ENCODE measurements at places on chromosomes 4 and X. TPM values are rescaled to one million over a fixed set of nuclear protein-coding genes. Genes with fewer than 3 reads are reported as not detected.

Gene NSG1
- total RNA-seq = not detected

Gene KCNIP4
- total RNA-seq = not detected

Gene DGAT2L6
- total RNA-seq = not detected

Gene BST1
- 3.0 TPM for total RNA-seq

GRCh38 chr4:144399927-144400326, 246.0 kb upstream of the HHIP start:
- DNase-seq = peak; percentile 66

DNA sequence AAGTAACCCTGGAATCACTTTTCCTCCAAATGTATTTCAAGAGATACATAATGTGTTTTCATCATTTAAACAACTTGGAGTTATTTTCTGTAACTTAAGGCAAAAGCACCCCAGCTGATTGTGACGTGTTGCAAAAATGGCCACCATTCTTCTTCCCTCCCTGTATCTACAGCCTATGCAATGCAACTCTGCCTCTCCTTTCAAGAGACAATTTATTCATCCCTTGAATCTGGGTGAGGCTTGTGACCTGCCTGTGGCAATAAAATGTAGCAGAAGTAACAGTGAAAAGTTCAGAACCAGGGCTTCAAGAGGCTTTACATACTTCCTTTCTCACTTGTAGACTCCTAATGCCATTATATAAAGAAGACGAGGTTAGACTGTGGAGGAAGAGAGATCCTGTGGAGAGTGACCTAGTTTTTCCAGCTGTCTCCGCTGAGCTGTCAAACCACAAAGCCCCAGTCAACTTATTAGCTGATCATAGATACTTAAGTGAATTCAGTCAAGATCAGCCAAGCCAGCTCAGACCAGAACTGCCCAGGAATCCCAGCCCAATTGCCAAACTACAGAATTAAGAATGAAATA, 81.0 kb upstream of the KLF3 start:
- no peak for DNase-seq

GRCh38 chrX:147850875-147851274, 60.8 kb upstream of the FMR1 start:
- DNase-seq = no peak

GRCh38 chr4:113499696-113500095, 261.8 kb downstream of the CAMK2D start:
- no peak for DNase-seq

DNA sequence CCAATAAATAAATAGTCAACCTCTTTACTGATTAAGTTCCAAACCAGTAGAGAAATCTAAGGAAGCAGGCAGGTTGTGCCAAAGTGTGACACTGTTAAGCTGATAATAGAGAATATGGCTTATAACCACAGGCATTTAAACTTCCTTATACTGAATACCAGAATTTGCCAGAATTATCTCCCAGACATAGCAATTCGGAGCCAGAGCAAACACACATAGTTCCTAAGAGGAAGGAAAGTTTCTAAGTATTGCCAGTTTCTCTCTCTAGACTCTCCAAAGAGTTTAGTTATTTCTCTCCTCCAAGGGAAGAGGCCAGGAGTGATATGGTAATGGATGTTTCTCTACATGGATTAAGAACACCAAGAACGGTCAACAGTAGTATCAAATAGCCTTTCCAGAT, 191.7 kb upstream of the CPEB2 start:
- no peak for DNase-seq

- DNase-seq = no peak
These were observed 380.5 kb downstream of the SH2D1A start for GRCh38 chrX:124726881-124727280.
